ENCODE measurements at places on chromosomes 13 and 19.

- DNase-seq, result no peak
Observed at GRCh38 chr13:82803341-82803740, 1078.9 kb downstream of the SLITRK1 start.

GRCh38 chr13:46641274-46642081, 88.5 kb downstream of the LRCH1 start:
- DNase-seq, result no peak

GRCh38 chr13:100526318-100527000, 62.1 kb downstream of the GGACT start:
- no peak for DNase-seq

- DNase-seq, result no peak
Observed at GRCh38 chr13:36848199-36848982, 29.4 kb downstream of the RFXAP start.

GRCh38 chr13:33281951-33282595, 3.5 kb downstream of the STARD13 start:
- DNase-seq, result no peak

DNA sequence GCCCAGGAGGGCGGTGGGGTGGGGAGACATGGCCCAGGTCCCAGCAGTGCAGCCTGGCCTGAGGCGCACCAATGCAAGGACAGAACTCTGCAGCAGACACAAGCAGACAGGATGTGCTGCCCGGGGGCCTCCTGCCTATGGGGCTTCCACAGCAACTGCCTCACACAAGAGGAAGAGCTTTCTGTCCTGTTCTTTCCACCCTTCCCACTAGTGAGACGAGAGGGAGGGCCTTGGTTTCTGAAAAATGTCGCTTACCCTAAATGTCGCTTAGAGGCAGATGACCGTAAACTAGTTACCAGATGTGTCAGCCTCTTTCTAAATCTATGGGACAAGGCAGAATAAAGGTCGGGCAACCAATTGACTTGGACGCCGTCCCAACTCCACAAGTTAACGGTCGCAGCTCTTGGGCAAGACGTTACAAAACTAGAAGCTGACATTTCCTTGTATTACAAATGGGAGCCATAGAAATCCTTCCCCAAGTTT, at the start of gene LAIR1:
Gene LAIR1 (minus strand): TSS at position 157 of the 483 bp plus-strand sequence. CDS start 127 bp downstream, at position 30.
- DNase-seq, result peak; percentile 33

DNA sequence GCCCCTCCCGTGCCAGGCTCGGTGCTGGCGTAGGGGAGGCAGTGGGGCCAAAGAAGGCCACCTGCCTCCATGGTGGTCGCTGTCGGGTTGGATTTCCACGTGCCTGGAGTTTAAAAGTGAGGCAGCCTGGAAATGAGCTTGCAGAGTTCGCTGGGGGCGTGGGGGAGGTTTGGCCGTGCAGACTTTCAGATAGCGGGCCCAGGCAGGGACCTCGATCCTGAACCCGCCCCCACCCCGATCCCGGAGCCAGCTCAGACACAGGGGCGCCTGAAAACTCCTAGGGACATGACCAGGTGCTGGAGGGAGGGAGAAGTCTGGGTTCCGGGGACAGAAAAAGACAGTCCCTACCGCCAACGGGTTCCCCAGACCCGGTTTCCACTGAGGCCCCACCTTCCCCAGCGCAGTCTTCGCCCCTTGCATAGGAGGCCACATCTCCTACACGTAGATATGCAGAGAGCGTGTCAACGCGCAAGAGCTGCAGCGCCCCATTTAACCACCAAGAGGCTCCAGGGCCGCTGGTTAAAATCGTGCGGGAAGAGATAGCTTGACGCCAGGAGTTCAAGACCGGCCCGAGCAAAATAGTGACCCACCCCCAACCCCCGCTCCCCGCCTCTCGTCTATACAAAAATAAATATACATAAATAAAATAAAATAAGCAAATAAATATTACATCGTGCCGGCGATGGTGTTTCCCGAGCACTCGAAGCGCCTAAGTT, 8.5 kb downstream of the CCDC8 start:
- no peak for DNase-seq

DNA sequence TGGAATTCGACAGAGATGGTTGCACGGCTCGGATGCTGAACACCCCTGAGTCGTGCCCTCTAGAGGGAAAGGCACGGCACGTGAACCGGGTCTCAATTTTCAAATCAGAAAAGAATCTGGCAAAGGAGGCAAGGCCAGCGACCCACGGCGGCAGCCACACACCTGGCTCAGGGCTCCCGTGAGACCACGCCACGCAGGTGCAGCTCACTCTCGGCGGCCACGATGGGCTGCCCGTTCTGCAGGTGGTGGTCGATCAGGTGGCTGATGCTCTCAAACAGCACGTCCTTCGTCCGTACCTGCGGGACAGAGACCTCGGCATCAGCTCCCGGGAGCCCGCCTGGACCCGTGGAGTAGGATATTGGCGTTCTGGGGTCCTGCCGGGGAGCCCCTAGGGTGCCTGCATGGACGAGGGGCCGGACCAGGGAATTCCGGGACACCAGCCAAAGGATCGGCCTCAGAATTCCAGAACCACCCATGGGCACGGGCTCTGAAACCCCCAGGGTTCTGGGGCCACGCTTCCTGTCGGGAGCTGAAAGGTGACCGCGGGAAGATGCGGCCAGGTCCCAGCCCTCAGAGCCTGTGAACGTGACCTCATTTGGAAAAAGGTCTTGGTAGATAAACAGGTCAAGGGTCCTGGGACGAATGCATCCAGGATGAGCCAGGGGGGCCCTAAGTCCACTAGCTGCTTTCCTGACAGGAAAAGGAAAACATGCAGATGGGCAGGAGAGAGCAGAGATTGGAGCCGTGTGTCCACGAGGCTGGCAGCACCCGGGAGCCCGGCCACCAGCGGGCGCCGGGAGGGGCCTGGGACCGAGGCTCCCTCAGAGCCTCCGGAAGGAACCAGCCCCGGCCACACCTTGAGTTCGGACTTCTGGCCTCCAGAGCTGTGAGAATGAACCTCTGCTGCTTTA, 10.1 kb upstream of the C2CD4C start:
- no peak for DNase-seq

DNA sequence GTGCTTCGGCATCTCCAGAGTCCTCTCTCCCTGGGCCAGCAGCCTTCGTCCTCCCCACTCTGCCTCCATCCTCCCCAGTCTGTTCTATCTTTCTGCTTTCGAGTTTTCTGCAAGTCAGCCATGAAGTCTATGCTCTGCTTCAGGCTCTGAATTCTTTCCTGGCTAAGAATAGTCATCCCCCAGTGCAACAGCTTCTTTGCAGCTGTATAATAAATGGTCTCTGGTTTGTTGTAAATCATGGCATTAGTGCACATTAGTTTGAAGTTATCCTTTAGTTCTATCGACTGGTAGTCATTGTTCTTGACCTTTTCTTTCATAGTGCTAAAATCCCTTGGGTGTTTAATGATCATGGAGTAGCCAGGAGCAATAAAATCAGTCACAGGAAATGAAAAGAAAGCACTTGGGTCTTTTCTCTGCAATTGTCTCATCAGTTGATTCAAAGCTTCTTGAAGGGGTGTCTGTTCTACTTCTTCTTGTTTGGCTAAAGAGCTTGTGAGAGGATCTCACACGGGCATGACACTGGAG, 46.2 kb upstream of the SOX21 start:
- no peak for DNase-seq

- no peak for DNase-seq
Observed at GRCh38 chr13:45434556-45435371, 16.6 kb upstream of the SLC25A30 start.

GRCh38 chr13:42275098-42275471, 3.1 kb downstream of the AKAP11 start:
- DNase-seq, result no peak

DNA sequence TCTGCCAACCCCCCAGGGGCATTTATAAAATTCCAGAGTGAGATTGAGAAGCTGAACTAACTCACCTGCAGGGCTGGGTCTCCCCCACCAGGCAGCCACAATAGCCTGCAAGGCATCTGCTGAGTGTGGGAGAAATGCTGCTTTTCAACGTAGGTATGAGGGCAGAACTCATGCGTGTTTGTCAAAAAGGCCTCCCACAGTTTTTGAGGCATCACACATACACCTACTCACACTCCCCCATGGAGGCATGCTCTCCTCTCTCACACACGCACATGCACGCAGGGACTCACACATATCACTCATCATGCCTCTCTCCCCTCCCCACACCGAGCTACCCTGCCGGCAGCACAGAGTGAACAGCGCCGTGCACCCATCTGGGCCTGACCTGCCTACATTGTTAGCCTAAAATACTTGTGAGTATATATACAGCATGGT, 390.5 kb downstream of the FGF9 start:
- DNase-seq, result peak; percentile 54

GRCh38 chr13:41960211-41960636, 685 bp downstream of the VWA8 start:
- no peak for DNase-seq

DNA sequence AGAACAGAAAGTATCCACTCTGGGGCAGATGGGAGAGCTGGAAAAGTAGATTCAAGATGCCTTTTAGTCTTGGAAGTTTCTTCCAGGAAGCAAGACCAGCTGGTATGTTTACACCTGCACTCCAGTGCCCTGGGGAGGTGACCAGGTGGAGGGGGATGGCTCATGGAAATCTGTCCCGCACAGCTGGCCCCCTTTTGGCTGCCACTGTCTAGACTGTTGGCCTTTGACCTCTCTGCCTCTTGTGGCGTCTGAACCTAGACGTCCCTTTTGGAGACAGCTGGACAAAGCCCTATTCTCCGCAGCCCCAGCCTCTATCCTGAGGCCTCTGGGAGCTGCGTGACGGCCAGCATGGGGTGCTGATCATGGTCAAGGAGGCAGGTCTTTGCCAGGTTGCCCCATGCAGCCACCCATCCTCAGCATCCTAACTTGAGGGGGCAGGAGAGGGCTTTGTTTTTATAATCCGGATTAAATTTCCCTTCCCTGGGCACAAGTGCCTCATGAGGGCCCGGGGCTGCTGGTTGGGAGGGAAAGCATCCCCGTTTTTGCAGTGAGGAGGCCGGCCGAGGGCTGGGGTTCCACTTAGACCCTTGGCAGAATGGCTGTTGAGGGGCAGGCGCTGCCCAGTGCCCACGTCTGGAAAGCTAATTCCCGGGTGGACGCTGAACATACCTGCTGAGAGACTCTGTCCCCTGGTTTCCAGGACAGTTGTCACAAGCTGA, 17.3 kb upstream of the GDF15 start:
- DNase-seq, result no peak
